ENCODE measurements at places on chromosomes 2 and 18.

DNA sequence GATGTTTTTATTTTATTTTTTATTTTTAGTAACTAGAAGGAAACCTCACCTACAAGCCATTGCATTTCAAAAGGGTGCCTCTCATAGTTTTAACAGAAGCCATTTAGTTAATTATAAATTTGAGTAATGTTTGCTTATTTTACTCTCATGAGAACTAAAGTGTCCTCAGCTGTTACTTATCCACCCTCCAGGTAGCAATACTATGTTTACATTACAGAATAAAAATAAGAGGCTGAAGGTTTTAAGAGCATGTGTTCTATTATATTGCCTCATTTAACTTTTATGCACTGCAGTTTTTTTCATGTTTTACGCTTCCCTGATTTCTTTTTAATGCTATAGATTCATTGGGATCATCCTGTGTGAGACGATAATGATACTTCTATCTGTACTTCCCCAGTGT, 235.5 kb downstream of the THSD7B start:
- no peak for DNase-seq

GRCh38 chr2:184444623-184445223, 153.6 kb upstream of the ZNF804A start:
- DNase-seq = no peak

- DNase-seq = no peak
These were observed 200.9 kb upstream of the FN1 start for GRCh38 chr2:215636816-215637215.

DNA sequence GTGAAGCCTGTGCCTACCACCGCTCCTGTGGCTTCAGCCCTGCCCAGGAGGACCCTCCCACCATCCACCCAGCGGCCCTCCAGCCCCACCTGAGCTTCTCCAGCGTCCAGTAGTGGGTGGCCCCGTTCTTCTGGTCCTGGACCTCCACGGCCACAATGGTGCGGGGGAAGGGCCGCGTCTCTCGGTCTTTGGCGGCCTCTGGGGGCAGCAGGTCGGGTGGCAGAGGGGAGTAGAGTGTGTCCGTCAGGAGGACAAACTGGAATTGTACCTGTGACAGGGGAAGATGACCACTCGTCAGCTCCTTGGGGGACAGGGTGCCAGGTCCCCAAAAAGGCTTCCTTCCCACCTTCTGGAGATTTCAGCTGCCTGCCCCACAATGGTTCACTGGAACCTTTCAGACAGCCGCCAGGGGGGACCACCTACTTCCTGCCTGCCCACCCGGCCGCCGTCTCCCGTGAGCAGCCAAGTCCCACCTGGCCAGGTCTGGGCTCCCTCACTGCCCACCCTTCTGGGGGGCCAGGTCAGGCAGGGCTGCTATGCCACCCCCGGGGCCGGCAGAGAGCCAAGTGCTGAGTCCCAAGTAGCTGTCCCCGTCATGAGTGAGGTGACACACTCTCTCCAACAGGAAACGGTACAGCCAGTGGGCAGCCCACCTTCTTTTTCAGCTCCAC, 59.3 kb downstream of the KIF1A start:
- DNase-seq = no peak

DNA sequence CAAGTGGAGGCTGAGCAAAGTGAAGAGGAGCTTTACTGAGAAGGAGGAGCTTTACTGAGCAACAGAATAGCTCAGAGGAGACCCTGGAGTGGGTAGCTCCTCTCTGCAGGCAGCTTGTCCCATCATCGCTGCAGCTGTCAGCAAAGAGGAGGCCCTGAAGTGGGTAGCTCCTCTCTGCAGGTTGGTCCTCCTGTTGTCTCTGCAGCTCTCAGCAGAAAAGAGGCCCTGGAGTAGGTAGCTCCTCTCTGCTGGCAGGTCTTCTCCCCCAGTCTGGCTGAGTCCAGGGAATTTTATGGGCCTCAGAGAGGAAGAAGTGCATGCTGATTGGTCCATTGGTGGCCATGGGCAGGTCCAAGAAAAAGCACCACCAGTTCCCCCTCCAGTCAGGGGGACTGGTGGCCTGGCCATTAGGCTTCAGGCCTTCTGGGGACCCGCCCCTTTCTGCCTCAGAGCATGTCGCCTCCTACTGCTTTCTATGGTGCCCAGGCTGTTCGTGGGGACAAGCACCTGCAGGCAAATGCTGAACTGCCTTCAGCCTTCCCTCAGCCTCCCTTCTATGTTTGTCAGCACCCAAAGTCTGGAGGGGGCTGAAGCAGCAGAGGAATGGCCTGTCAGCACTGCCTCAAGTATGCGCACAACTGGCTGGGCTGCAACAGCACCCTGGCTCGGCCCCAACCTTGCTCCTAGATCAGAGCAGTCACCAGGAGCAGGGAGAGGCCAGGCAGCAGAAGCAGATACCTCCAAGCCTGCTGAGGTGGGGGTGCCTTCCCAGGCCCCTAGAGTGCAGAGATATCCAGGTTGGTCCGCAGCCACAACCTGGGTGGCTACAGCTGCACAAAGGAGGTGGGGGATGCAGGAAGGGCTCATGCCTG, 5.9 kb downstream of the ZSCAN30 start:
- no peak for DNase-seq

DNA sequence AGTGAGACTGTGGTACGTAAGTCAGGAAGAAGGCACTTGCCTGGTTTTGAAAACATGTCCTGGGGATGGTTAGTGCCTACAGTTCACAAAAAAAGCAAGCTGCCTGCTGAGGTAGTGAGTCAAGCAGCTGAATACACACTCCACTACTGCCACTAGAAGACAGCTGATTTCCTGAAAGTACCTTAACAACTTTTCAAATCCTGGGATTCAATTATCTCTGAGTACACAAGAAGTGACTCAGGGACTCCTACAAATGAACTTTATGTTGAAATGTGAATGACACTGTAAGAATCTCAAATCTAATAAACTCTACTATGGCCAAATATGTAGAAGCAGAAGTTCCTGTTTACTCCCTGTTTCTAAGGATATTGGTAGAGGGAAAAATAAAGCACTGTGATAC, 58.0 kb upstream of the ARL5A start:
- DNase-seq = no peak

DNA sequence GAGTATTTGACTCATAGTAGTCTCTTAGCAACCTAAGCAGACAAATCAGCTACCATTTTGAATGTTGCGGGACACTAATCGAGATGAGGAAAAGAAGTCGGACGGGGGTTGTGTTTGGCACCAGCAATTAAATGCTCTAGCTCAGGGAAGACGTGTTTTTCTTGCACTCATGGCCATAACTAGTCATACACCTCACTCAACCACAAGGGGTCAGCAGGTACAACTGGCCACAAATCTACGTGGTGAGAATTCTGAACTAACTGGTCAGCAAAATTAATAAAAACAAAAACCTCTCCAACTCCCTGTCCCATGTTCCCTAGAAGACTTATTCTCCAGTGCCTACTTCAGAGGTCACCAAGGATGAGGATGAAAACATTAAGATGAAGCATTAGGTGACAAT, 1467.8 kb downstream of the DPP10 start:
- DNase-seq = no peak

DNA sequence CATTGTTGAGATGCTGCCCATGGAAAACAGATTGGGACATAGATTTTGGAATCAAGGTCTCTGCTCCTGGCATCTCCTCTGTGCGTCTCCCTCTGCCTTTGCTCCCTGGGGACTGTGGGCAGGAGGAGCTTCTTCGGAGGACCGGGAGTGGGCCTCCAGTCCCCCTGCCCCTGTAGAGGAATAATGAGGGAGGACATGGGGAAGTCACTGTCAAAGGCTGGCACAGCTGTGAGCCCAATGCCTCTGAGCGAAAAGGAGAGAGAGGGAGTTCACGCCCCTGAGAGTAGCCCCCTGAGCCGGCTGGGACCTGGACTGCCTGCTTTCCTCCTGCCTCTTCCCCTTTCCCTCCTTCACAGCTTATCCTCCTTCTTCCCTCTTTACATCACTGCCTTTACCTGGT, 195.0 kb downstream of the LOXHD1 start:
- no peak for DNase-seq

GRCh38 chr2:196314780-196315179, 143.4 kb upstream of the STK17B start:
- DNase-seq = no peak

DNA sequence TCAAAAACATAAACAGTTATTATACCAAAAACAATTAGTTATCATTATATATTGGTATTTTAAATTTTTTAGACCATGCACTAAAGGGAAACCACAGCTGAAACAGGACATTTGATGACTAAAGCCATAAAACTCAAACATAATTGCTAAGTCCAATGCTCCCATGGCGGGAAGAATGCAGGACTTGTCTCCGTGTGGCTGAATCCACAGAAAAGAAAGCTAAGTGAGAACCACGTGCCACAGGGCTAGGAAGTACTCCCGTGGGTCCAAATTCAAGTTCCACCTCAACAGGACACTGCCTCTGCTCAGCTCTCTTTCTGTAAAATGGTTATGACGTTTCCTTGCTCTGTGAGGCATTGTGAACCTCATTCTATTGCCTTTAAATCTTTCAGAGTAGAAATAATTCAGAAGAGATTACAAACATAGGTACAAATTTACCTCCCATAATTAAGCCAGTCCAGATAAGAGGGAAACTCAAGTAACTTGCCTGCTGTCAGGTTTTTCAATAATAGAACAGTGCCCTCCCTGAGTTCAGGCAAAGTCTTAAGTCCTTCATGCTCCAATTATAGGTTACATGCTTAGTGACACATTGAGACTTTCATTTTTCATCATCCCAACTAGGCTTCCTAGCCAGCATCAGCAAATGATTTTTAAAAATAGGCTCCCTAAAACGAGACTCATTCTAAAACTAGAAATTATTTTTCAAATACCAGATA, 36.7 kb downstream of the FTCDNL1 start:
- no peak for DNase-seq

DNA sequence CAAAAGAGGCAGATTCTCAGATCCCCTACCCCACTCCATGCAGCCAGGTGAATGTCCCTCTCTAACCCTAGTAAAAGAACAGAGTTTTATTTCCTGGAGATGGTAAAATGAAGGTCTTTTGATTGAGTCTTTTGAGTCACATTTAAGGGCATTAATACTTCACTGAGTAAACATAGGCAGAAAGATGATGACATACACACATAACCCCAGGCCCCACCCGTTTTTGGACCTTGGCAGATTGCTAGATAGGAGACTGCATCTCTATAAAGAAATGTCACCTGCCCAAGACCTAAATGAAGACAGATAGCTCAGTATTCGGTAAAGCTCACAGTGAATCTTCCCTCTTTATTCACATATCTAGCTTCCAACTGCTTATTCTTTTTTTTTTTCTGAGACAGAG, 28.3 kb upstream of the PEX13 start:
- no peak for DNase-seq

- no peak for DNase-seq
These were observed 97.8 kb downstream of the TMEM18 start for GRCh38 chr2:579351-579886.

DNA sequence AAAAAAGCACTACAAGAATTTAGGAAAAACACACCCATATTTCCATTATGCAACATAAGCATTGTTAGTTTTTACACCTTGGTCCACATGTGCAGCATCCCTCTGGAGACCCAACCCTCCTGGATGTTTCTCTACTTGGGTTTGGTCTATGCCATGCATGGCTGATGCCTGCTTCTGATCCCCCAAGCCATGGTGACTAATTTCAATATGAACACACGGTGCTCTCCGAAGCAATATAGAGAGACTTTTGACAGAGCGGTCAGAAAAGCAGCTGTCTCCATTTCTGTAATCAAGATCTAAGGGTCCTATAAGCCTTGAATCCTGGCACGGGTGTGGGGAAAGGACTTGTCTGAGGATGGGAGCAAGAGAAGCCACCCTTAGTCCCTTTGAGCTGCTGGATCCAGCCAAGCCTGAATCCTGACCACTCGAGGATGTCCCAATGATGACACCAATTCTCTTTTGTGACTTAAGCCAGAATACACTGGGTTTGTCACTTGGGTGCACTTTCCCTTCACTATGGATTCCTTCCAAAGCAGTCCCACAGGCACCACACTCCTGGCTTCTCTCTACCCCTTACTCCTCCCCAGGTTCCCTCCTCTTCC, 91.5 kb downstream of the ACTR2 start:
- no peak for DNase-seq

- DNase-seq = no peak
These were observed 236.5 kb downstream of the ZNF804A start for GRCh38 chr2:184834699-184835397.

GRCh38 chr2:10058251-10059015, 15.1 kb downstream of the KLF11 start:
- DNase-seq = no peak

DNA sequence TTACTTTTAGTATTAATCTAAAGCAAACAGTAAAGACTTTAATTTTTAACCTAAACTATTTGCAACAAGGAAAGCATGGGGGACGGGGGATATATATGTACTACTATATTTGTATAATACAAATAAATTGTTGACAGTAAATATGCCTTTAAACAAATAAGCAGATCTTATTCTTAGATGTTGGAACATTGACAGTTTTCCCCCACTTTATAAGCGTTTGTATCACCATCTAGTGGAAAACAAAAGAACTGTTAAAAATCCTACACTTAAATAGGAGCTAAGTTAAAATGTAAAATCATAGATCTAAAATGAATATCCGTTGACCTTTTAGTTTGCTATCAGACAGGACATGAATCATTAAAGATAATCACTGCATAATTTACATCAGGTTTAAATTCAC, 50.0 kb downstream of the RBBP8 start:
- no peak for DNase-seq

DNA sequence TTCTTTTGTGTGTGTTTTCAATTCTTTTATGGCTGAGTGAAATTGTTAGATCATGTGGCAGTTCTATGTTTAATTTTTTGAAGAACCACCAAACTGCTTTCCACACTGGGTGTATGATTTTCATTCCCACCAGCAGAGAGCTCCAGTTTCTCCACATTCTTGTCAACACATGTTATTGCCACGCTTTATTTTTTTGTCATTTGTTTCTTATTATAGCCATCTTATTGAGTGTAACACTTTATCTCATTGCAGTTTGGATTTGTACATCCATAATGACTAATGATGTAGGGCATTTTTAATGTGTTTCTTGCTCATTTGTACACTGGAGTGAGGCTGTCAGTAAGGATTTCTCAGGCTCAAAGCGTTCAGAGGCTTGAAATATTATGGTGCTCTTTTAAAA, 184.2 kb downstream of the PIEZO2 start:
- no peak for DNase-seq

- peak; percentile 54 for DNase-seq
These were observed 167.1 kb downstream of the ZFP36L2 start for GRCh38 chr2:43059183-43059897.

- DNase-seq = no peak
These were observed 2.3 kb upstream of the VSNL1 start for GRCh38 chr2:17538022-17538843.

DNA sequence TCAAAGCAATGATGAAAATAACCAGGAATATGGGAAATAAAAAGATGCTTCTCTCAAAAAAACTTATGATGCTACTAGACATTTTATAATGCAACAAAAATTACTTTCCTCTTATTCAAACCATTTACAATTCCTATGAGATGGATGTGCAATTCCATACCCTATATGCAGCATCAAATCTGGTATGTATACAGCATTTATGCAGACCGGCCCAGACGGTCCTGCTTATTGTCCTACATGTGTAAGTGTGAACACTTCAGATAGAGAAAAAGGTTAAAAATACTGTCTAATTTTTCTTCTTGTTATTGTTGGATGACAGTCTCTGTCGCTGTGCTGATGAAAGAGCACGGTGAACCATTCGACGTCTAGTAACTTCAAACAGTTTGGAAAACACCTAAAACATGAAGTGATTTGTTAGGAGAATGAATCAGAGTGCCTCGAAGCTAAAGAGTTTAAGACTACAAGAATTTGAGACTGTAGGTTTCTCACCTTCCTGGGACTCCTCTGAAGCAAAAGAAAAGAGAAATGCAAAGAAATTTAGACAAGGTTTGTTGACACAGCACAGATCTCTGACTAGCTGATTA, 80.8 kb downstream of the ATL2 start:
- no peak for DNase-seq

All from C1 segment of cervical spinal cord (tissue), 14 donors.